NCI-H1930 (cell line): ENCODE measurements at places on chromosomes 5 and 9.

GRCh38 chr5:67331296-67331925 is 134.8 kb upstream of the CD180 start:
- no peak for DNase-seq

GRCh38 chr9:95276395-95276954 is 41.0 kb downstream of the FANCC start:
- no peak for DNase-seq

DNA sequence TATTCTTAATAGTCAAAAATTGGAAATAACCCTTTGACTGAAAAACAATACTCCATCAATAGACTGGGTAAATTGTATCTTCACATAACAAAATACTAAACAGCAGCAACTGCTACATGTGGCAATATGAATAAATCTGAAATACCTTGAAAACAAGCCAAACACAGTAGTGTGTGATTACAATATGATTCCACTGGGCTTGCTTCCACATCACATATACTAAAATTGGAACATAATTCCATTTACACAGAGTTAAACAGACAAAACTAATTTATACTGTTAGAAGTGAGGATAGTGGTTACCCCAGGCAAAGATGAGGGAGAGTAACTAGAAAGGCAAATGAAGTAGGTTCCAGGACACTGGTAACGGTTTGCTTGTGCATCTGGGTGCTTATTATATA is 20.4 kb downstream of the FNIP1 start:
- DNase-seq: no peak

DNA sequence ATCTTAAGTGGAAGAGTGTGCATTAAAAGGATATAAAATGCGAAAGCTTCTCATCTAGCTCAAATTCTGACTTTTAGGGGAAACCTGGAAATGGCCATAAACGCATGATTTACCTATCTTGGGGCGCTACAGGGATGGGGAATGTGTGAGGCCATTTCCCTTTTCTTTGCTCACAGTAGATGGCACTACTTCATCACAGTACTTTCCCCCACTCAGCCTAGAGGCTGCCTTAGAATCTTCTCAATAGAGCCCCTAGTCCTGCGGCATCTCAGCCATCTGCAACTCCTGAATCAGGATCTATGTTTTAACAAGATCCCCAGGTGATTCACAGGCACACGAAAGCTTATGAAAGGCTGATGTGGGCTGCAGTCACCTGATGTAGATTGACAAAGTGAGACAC is 110.8 kb downstream of the LHFPL2 start:
- DNase-seq: no peak
